ENCODE measurements at places on chromosomes 1 and 21.

- DNase-seq = no peak
Measured at GRCh38 chr1:172903581-172904220, 147.0 kb downstream of the TNFSF18 start.

DNA sequence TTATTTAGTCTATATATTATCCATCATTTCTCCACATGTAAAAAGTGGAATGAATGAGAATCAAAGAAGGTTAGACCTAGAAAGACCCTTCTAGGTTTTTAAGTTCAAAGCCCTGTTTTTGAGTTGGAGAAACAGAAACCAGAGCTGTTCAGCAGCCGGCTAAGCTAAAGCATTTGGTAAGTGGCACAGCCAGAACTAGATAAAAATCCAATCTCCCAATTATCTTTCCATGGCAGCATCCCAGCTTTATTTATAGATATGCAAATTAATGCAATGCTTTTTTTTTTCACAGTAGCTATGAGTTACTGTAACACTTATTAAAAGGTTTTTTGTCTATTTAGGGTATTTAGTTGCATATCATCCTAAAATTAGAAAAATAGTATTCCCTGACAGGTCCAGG is 85.1 kb downstream of the NIBAN1 start:
- DNase-seq = no peak

DNA sequence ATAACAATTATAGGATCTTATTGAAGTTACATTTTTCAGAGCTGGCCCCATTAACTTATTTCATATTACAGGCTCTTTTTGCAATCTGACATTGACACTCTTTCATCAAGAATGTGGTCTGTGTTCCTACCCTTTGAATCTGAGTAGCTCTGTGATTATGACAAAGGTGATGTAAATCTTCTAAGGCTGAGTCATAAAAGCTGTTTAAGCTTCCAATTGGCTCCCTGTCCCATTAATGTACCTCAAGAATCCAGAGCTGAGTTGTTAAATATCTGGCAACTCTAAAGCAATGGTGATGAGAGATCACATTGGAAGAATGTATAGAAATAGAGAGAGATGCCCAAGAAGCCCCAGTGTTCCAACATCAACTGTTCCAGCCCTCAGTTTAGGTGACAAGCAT is 178.5 kb upstream of the DEPDC1 start:
- no peak for DNase-seq

DNA sequence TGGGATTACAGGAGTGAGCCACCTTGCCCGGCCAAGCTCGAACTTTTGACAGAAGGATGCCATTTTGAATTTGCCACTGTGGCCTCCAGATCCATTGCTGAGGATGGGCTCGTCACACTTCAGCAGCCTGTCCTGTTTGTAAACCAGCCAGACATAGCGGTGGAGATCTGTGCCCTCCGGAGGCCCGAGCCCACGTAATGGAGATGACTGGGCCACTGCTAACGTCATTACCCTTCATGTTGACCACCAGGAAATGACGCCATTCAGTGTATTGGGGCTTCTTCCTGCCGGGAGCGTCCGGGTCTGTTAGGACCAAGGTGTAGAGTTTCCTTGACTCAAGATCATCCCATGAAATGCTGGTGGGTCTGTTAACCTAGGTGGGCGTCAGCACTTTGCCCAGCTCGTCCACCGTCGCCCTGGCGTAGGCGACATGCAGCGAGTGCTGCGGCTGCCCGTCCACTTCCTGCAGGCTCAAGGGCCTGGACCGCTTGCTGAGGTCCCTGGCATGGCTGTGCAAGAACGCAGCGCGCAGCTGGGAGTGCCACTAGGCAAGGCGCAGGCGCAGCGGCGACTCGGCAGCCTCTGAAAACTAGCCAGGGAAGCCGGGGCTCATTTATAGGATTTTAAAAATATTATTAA is 40.8 kb downstream of the PTPRC start:
- no peak for DNase-seq

DNA sequence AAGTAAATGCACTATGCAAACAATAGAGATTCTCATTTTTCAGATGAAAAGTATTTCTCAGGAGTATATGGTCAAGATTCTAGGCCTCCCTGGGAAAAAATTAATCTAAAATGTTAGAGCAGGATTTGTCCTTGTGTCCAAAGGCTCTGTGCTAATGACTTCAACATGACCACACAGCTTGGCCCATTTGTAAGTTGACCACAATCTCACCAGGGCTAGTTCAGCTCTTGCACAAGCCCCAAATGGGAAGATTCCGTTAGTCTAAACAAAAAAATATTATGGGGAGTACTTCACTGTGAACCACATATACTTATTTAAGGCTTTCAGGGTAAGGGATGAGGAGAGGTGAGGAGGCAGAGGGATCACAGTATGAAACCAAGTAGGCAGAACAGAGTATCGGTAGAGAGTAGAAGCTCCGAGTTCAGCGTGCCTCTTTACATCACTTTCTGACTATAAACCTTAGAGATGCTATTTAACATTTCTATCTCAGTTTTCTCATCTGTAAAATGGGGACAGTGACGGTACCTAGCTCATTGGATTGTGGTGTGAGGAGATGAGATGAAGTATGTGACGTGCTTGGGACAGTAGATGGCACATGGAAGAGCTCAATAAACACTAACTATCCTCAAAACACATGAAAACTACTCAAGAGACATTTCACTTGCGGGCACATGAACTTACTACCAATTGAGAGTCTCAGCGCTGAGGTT is 37.8 kb upstream of the CTTNBP2NL start:
- DNase-seq = no peak

- DNase-seq = no peak
Measured at GRCh38 chr1:247291161-247291560, 35.3 kb downstream of the VN1R5 start.

- DNase-seq = no peak
Measured at GRCh38 chr1:194014014-194014413, 827.6 kb upstream of the B3GALT2 start.

- no peak for DNase-seq
Measured at GRCh38 chr1:28889357-28889756, 25.0 kb upstream of the EPB41 start.

GRCh38 chr21:25350056-25350455 is 257.2 kb downstream of the MRPL39 start:
- DNase-seq = peak; percentile 18

DNA sequence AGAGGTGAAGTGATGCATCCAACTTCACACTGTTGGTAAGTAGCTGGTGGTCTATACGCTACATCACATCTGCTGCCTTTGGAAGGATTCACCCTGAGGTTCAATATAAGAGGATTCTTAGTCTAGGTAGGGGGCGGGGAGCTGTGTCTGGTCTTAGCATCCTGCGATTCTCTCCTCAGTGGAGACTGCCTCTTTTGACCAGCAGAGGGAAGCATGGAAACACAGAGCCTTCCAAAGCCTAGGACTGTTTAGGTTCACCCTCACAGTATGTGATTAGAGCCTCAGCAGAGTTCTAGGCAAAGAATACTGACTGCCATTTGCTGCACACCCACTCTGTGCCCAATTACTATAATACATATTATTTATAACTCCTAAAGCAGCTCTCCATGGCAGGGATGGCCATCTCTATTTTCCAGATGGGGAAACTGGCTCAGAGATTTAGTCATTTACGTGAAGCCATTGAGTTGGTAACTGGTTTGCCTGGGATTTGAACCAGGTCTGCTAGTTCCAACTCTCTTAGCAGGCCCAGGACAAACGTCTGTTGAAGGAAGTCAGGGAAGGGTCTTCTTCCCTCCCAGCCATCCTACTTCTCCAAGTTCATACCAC is 28.9 kb upstream of the EFCAB14 start:
- peak; percentile 48 for DNase-seq

DNA sequence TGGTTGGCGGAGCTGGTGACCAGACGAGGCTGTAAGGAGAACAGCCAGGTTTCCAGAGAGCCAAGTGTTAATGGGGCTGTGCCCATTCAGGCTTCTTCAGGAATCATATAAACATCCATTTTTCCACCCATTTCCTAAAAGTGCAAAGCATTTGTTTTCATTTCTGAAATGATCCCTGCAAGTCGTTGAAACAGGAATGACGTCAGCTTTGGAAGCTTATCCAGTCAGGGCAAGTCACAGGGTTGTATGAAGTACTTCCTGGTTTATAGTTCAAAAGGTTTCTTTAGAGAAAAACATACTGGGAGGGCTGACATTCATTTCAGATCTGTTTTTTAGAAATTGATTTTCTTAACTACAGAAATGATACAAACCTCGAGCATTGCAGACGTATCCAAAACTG is 29.2 kb downstream of the IGSF5 start:
- DNase-seq = no peak

- DNase-seq = no peak
Measured at GRCh38 chr1:115840605-115841460, at the start of gene NHLH2. NHLH2 (minus strand) TSS chr1:115841126; CDS start chr1:115838372, 2,754 bp downstream.

DNA sequence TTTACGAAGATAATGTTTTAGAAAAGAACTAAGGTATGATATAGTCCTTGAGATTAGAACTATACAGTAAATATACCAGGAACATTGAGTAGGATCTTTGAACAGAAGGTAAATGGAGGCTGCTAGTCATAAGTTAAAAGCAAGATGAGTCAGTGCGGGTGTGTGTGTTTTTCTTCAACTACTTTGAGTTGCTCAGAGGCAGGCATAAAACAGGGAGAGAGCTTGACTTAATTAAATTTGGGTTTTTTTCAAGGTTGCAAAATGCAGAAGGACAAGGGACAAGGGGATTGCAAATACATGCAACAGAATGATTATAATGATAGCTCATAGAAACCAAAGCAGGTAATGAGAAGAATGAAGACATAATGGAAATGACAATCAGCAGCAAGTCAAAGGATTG is 815.1 kb downstream of the NCAM2 start:
- DNase-seq = no peak

- DNase-seq = peak; percentile 71
Measured at GRCh38 chr1:24501371-24502064, 1.1 kb upstream of the RCAN3 start.

DNA sequence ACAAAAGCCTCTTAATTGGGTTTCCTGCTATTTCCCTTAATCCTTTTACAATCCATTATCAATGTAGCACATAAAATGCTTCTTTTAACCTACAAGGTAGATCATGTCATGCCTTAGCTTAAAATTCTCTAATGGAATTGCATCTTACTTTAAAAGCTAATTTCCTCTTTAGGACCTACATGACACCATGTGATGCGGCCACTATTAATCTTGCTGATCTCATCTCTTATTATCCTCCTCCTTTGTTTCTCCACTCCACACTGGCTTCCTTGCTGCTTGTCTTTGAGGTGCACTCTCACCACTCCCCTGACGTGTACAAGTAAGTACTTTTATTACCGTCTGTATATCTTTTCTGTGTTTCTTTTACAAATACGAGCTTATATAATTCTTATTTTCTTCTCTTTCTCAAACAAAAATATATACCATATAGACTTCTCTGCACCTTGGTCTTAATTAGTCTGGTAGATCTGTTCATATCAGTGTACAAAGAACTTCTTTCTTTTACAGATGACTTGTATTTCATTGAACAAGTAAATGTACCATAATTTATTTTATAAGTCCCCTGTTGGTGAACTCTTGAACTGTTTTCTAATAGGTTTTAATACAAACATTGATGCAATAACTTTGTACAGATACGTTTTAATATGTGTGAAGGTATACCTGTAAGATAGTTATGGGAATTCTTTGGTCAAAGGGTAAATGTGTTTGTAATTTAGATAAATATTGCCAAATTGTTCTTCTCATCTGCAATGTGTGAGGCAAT is 28.2 kb downstream of the GPR88 start:
- DNase-seq = no peak

DNA sequence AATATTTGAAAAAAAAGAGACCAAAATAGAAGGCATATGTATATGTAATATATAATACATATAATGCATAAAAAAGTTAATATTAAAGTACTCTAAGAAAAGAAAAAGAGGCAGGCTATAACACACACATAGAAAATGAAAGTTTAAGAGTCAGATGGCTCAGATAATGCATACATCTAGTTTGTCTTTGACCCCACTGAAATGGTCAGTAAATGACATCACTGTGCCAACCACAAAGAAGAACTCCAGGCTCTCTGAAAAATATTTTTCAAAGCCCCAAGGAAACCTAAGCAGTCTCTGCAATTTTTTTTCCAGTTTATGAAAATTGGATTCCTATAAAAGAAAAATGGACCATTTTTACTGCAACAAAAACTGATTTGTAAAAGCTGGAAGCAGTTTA is 55.4 kb upstream of the SCYL3 start:
- DNase-seq = no peak

DNA sequence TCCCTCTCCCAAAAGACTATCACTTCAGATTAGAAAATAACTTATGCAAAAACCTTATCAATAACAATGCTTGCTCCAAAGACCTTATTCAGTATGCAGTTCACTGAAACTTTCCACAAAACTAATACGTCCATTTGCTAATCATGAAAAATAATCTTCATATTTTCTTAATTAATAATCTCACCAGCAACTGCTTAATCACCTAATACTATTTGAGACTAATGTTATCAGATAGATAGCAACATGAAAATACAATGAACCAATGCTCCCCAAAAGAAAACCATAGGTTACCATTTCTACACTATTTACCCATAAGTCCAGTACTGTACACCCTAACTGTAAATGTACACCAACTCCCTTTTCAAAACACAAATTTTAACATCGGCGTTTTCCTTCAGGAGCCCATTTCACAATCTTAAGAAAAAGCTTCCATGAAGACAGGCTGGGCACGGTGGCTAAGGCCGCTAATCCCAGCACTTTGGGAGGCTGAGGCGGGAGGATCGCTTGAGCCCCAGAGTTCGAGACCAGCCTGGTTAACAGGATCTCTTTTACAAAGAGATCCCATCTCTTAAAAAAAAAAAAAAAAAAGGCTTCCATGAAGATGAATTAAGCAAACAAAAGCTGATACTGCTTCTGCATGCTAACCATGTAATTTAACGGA is 1.7 kb downstream of the GNB1 start:
- peak; percentile 42 for DNase-seq

- no peak for DNase-seq
Measured at GRCh38 chr1:7174980-7175906, 390.0 kb downstream of the CAMTA1 start.

- peak; percentile 45 for DNase-seq
Measured at GRCh38 chr1:94240822-94241221, 3.4 kb upstream of the ARHGAP29 start.

DNA sequence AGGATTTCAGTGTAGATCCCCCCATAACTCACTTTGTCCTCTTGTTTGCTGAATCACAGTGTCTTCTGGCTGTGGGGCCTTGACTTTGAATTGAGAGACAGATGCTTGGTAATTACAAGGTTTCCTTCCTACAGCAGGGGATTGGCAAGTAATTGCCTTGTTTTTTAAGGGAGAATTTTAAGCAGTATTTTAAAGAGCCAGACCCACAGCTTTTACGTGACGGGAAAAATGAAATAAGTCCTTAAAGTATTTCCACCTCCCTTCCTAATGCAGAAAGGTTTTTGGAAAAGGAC is 41.0 kb downstream of the PGBD5 start:
- no peak for DNase-seq

- peak; percentile 55 for DNase-seq
Measured at GRCh38 chr1:63691701-63692425, 82.0 kb upstream of the ROR1 start.

- DNase-seq = no peak
Measured at GRCh38 chr21:31711745-31712285, 20.1 kb downstream of the SCAF4 start.

GRCh38 chr1:189253601-189254350 is 1223.9 kb downstream of the BRINP3 start:
- no peak for DNase-seq
